ENCODE measurements at places on chromosomes 4 and X.

DNA sequence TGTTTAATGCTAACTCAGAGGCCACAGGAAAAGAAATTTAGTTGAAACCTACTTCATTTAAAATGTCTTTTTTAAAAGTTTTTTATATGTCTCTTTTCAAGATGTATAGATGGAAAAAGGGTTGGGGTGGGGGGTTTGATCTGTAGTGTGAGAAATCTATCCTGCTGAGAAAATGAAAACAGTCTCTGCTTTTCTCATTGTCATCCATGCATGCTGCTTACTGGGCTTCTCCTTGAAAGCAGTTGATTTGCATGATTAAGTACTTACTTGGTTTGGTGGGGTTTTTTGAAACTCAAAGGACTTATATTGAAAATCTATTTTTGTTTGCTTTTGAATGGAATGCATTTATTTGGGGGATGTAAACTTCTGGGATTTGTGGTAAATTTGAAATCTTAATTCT lies 313.6 kb upstream of the DKK2 start:
- DNase-seq = no peak

DNA sequence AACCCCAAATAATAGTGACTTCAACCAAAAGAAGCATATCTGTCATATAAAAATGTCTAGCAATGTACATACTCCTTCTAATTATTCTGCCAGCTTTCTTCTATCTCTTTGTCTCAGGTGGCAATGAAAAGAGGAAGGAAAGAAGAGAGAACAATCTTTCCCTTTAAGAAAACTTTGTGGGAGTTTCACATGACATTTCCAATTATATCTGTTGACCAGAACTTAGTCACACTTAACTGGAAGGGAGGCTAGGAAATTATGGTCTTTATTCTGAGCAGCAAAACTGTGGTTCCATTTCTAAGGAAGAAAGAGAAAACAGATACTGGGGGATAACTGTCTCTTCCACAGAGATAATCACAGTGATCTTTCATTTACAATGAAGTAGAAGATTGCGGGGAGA lies 12.9 kb upstream of the MAOA start:
- no peak for DNase-seq

- no peak for DNase-seq
These were observed 2.2 kb upstream of the C4orf36 start for GRCh38 chr4:86894455-86894854.

DNA sequence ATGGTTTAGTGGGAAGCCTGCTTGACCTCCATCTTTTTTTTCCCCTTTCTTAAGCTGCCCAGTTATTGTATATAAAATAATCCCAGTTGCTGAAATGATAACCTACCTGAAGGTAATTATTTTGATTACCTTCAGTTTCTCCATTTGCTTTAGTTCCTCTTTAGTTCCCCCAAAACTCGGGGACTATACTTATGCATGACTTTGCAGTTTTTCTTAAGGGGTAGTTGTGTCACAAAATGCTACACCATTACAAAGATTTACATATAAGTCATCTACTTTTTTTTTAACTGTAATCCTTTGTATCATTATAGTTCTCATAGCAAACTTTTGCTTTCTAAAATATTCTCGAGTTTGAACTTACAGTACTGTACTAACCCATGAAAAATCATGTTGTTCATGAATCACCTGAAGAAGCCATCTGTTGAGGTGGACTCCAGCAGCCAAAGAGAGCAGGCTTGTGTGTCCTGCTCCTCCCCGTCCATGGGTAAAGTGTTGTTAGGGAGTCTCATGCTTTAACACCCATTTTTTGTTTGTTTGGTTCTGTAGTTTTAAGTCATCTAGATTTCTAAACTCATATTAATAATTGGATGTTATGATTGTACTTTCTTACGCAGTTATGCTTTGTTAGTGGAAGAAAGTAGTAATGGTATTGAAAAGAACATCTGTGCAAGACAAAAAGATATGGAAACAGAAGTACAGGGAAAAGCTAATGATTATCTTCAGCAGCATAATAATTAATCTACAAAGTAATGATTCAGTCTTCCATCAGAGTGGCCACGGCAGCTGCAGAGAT lies 34.6 kb downstream of the HADH start:
- no peak for DNase-seq

- no peak for DNase-seq
These were observed 6.8 kb upstream of the RRAGB start for GRCh38 chrX:55710701-55711100.
